ENCODE measurements at places on chromosomes 11 and 22.
A peak's percentile ranks its signal among the peaks of the same experiment; 100 is the strongest.

DNA sequence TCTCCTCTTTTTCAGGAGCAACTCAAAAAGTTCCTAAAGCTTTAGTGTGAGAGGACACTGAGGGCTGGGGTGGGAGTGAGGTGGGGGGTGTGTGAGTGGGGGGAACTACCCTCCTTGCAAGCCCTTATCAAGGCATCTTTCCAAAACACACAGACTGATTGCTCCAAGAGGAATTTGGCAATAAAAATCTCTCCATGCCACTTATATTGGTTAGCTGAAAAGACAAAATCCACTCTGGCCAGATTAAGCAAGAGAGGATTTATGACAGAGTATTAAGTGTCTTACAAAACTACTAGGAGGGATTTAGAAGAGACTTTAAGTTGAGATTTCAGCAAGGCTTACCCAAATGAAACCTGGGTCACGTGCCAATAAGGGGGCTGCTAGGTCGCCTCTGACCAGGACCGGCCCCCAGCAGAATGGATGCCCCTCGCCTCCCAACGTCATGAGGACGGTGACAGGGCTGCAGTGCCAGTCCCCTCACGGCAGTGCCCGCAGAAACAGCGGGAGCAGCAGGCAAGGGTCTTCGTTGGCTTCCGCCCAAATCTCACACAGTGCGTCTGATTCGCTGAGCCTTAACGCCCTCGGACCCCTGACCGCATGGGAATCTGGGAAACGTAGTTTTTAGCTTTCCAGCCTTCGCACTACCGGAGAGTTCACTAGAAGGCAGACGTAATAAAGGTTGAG is 22.1 kb upstream of the CTR9 start:
- DNase-seq: peak; percentile 67

DNA sequence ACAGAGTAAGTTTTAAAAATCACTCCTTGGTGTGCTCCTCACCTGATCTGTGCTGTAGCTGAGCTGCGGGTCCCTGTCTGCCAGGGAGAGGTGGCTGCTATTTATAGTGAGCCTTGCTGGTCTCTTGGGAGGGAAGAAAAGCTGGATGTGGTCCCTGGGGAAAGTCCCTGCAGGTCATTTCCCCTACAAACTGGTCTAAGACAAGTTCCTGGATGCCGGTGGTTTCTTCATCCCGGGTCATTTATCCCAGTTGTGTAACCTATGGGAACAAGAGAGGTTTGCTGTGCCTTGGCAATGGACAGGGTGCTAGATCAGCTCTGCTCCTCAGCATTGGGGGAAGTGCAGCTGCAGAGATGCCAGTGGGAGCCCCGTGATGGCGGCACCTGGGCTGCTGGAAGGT is at the start of gene SAA2:
TSS of gene SAA2 (minus strand) at position 108 of the 400 bp plus-strand sequence. CDS start 657 bp downstream, outside the sequence.
- DNase-seq: no peak

DNA sequence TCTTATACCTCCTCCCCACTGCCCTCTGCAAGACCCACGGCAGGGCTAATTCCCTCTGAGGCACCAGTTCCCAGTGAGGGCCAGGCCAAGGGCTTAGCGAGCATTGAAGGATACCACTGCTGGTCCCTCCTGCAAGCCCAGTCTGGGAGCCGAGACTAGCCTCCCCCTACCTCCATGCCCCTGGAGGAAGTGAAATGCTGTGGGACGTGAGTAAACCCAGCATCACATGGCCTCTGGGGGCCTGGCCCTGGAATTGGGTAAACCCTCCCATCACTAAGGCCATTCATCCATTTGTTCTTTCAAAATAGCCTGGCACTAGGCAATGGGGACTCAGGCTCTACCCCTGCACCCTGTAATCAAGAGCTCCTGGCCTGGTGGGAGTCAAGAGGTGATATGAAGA is 24.7 kb downstream of the ARAP1 start:
- DNase-seq: no peak

DNA sequence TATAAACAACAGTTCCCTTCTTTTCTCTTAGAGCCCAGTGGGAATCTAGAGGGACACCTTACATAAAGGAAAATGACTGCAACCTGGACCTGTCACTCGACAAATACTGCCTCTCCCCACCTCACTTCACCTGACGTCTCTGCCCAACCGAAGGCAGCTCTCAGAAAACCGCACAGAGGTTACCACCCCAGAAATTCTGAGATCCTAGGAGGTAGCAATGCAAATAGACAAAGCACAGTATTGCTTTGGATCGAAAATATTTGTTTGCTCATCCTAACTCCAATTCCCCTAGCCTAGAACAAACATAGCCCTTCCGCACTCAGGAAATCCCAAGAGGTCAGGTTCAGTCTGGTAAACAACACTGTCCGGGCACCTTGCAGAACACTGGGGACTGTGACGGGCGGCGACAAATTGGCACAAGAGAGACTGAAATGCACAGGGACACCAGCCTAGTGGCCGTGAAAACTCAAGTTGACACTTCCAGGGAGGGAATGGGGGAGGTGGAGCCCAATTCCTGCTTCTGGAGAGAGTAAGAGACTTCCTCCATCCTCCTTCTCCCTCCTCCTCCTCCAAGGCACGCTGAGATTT is 420 bp upstream of the TRIM44 start:
- DNase-seq: peak; percentile 30

DNA sequence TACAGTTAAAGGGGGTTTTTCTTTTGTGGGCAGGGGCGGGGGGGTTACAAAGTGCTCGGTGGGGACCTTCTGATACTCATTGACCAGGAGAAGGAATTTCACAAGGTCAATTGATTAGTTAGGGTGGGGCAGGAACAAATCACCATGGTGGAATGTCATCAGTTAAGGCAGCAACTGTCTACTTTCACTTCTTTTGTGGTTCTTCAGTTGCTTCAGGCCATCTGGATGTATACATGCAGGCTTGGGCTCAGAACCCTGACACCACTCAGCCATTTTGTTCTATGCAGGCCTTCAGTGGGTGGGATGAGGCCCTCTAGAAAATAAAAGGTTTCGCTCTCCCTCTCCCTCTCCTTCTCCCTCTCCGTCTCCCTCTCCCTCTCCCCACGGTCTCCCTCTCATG is 29.6 kb downstream of the TSPAN32 start:
- DNase-seq: no peak

DNA sequence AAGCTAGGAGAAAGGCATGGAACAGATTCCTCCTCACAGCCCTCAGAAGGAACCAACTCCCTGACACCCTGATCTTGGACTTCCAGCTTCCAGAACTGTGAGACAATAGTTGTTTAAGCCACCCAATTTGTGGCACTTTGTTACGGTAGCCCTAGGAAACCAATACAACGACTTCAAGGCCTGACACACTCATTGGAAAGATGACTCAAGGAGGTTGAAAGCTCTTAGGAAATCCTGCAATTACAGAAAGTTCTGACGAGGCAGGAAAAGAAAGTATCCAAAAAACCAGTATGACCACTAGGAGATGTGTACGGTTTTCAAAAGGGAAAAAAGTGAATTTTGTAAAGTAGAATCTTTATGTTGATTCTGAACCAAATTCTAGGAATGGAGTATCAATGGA is 161.4 kb downstream of the SWAP70 start:
- peak; percentile 32 for DNase-seq

- no peak for DNase-seq
Measured at GRCh38 chr11:70498171-70498571, 99.8 kb downstream of the CTTN start.

DNA sequence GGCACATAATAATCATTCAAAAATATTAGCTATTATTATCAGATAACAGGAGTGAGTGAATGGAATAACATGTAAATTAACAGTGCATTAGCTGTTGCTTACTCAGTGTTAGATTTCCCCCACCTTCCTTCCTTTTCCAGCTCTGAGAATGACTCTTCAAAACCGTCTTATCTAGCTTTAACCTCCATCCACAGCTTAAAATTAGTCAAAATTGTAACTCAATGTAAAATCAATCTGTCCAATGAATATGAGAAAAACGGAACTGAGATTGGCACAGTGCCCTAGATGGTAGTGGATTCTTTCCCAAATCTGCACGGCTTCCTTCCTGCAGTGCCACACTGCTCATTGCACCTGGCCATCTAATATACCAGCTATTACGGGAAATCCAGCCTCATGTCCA is 156.8 kb upstream of the BDNF start:
- no peak for DNase-seq

DNA sequence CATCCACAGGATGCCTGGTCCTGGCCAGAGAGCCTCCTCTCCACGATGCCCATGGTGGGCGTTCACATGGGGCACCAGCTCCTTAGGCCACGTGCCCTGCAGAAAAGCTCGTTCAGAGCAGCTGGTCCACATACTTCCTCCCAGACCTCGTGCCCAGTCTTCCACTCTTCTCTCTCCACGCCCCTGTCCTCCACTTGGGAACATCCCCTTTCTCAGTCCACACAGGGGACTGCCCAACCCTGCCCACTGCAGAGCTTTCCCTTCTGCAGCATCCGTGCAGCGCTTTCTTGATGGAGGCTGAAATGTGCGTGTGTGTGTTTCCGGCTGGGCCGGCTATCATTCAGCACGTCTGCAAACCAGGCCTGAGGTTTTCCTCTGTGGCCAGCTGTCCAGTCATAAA is 11.3 kb downstream of the TPCN2 start:
- no peak for DNase-seq

DNA sequence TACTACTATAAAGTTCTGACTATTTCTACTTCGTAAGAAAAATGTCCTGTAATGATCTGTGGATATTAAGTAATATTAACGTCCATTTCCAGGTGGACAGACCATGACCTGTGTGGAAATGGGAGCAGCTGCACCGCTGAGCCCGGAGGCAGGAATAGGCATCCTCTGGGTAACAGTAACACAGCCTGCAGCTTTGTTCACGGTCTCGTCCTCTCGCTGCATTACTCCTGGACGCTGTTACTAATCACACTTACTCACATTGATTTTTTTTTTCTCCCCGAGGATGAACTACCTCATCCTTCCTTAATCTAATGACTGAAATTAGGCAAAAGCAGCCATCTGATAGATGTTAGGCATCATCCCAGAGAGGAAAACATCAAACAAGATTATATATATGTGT is 345.7 kb upstream of the NARS2 start:
- no peak for DNase-seq

- DNase-seq: peak; percentile 85
Measured at GRCh38 chr11:124763156-124763947, 1.3 kb upstream of the ESAM start.

Data from adipocyte (in vitro differentiated cells).